T-helper 2 cell (primary cell): ENCODE measurements at places on chromosomes 6 and 20.
A peak's percentile ranks its signal among the peaks of the same experiment; 100 is the strongest.

DNA sequence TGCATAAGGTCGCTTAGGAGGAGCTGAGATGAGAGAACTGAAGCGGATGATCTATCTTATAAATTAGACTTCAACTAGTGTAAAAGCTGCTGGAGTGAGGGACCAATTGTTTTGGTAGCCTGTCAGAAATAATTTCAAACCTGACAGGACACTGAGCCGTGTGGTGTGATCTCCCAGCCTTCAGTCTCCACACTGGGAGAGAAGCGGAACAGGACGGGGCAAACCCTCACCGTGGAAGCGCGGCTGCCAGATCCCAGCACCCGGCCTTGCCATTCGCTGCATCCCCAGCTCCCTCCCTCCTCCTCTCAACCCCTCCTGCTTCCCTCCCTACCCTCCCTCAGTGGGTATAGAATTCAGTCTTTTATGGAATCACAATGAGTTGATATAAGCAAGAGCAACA lies 900.1 kb upstream of the SLC35B3 start:
- no peak for DNase-seq

GRCh38 chr20:37243937-37244571 lies 17.6 kb downstream of the GHRH start:
- DNase-seq = no peak

GRCh38 chr6:134621858-134622257 lies 303.9 kb upstream of the SGK1 start:
- no peak for DNase-seq

DNA sequence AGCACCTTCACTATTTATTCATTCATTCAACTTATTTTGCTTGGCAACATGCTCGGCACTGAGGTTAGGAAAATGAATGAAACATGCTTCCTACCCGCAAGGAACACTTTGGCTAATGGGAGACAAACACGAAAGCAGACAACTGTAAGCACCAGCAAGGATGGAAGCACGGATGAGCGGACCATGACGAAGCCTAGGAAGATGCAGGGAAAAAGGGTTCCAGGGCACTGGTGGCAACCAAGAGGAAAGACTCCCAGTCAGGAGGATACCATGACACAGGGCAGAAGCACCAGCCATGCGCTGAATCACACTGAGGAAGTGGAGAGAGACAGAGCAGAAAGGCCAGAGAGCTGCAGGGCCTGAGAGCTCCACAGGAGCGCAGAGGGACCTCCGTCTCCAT lies 9.8 kb downstream of the PDE10A start:
- no peak for DNase-seq

GRCh38 chr6:149854532-149854931 lies 9.6 kb downstream of the LRP11 start:
- no peak for DNase-seq

GRCh38 chr6:133764008-133764753 lies 124.7 kb upstream of the TCF21 start:
- no peak for DNase-seq

- peak; percentile 6 for DNase-seq
Observed at GRCh38 chr6:85354761-85355618, 94.9 kb upstream of the NT5E start.

DNA sequence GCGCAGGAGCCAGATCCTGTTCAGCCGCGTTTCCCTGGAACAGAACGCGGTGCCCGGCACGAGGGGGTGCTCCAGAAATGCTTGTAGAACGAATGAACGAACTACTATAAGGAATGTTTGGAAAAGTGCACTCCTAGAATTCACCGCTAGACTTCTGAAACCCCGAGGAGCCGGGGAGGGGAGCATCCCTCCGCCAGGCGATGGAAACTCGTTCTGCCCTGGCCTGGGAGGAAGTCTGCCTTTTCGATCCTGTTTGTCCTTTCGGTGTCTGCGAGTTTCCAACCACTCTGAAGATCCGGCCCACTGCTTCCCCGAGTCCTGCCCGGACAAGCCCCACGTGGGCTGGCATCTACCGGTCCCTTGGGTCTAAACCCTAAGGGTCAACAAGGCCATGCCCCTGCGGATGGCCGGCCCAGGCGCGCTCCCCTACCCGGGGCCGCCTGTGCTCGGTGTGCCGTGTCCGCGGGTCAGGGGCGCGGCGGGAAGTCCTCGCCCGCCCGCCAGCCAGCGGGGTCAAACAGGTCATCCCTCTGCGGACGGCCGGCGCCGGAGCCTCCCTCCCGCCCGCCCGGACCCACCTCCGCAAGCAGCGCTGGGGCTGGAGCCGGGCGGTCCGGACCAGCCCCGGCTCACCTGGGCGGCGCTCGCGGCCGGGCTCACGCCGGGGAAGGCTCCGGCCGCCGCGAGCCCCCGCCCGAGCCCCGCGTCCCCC lies 526 bp downstream of the SULF2 start:
- no peak for DNase-seq

DNA sequence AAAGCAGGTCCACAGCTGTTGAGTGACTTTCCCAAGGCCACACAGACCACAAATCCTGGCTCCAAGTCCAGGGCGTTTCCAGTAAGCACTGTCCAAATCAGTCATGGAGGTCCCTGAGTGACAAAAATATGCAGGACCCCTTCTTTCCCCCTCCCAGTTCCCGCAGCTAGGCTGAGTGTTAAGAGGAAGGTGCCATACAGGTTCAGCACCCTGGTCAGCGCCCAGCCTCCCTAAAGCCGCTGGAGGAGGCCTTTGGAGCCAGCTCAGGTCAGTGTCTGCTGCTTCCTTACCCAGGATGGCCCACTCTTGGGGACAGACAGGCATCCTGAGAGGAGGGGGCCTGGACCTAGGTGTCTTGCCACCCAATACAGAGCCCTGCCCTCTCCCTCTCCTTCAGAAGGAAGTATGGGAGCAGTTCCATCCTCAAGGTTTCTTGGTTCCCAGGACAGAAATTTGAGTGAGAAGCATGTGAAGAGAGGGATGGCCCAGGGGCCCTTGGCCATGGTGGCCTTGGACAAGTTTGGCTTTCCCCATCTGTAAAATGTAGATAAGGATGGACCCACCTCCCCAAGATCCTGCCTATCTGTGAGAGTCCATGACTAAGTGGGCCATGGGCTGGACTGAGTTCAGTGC lies 13.2 kb downstream of the TMEM74B start:
- DNase-seq = peak; percentile 27

DNA sequence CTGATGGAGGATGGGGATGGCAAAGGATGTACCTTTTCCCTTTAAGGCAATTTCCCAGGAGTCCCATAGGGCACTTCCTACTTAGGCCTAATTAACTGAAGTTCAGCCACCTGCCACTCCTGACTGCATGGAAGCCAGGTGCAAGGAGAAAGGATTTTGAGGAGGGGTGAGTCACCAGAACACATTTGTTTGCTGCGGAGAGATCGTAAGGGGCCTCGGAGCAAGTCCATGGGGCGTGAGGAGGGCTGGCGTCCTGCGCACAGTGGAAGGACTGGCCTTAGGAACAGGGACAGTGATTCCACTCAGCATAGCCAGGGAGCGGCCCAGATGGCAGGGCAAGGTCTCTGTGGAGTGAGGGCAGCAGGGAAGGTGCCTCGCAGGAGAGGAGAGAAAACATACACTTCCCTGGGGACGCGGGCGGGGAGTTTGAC lies 11.8 kb upstream of the MAP1LC3A start:
- DNase-seq = no peak
